ENCODE measurements at places on chromosomes 7 and 10.

GRCh38 chr7:95002775-95003174 is 95.4 kb downstream of the PPP1R9A start:
- no peak for DNase-seq

DNA sequence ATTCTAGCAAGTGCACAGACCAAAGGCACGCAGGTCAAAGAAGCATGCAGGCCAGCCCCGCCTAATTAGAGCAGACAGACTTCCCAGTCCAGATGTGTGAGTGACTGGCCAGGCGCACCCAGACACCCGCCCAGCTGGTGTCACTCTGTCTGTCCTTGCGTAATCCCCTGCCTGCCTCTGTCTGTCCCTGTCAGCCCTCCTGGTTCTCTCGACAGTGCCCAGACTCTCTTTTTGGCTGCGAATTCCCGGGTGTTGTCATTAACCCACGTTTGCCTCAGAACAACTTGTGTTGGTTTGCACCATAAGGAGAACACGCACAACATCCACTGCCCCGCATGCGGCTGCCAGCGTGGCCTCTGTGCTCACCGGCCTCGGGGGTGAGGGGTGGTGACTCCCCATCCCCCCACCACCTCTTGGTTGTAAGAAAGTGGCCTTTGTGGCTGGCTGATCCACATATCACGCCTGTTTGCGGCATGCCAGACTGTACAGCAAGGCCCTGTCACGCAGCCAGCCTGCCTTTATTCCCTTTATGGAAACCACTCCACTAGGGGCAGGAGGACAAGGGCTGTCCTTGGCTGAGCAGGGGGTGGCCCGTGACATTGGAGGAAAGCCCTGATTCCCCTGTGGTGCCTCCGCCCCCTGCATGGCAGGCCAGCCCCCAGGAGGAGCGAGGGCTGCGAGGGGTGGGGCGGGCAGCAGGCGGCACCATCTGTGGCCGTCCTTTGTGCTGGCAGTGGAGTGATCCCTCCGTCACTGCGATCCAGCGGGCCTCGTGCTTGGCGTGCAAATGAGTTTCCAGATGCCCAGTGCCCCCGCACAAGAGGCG is 72.8 kb upstream of the PPIF start:
- DNase-seq: peak; percentile 71

- DNase-seq: peak; percentile 16
Measured at GRCh38 chr10:102975483-102976379, 57.6 kb downstream of the CNNM2 start.

- DNase-seq: no peak
Measured at GRCh38 chr10:75466886-75467285, 35.5 kb downstream of the LRMDA start.

DNA sequence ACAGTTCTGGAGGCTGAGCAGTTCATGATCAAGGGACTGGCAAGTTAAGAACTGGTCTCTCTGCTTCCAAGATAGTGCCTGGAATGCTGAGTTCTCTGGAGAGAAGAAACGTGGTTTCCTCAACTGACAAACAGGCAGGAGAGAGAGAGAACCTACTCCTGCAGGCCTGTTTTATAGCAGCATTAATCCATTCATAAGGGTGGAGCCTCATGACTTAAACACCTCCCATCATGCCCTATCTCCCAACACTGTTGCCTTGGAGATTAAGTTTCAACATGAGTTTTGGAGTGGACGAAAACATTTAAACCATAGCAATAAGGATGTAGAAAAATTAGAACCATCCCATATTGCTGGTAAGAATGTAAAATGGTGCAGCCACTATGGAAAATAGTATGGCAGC is 32.3 kb upstream of the IMMP2L start:
- DNase-seq: no peak

GRCh38 chr7:102122026-102122425 is 164.6 kb upstream of the SH2B2 start:
- peak; percentile 47 for DNase-seq

GRCh38 chr10:102626026-102626685 is 18.1 kb upstream of the TRIM8 start:
- DNase-seq: no peak

- DNase-seq: no peak
Measured at GRCh38 chr7:132572526-132572925, 3.7 kb downstream of the PLXNA4 start.

- DNase-seq: no peak
Measured at GRCh38 chr7:1897076-1897860, 227.2 kb downstream of the ELFN1 start.

DNA sequence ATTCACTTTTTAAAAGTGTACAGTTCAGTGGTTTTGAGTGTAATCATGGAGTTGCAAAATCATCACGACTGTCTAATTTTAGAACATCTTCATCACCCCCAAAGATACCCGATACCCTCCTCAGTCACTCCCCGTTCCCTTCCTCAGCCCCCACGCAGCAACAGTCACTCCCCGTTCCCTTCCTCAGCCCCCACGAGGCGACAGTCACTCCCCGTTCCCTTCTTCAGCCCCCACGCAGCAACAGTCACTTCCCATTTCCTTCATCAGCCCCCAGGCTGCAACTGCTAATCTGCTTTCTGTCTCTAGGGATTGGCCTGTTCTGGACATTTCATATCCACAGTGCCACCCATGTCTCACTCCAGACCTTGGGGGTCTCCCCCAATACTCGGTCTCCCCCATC is 161.6 kb upstream of the PPP2R2D start:
- no peak for DNase-seq

GRCh38 chr7:38229884-38230642 is 43.4 kb downstream of the TARP start:
- DNase-seq: no peak

GRCh38 chr10:46305079-46305818 is 18.5 kb downstream of the ANTXRL start:
- no peak for DNase-seq

DNA sequence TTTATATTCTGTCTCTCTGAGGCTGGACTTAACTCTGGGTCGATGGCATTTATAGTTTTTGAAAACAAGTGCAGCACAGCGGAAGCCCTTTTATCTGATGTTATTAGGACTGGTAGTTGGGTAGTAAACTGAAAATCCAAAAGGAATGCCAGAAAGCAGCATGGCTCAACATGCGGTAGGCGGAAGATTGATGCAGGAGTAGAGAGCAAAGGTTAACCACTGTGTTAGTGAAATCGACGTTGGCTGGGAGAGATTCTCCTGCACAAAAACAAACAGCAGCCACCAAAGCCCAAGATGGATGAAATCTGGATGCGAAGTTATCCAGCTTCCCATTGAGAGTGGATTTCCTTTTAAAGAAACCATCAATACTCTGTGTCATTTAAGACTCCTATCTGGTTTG is 54.5 kb upstream of the EMX2 start:
- DNase-seq: no peak

GRCh38 chr10:129171812-129172211 is 295.2 kb upstream of the MGMT start:
- no peak for DNase-seq

- DNase-seq: peak; percentile 32
Measured at GRCh38 chr10:108789919-108790318, 1133.4 kb downstream of the XPNPEP1 start.

GRCh38 chr10:62893036-62893435 is 76.9 kb upstream of the EGR2 start:
- DNase-seq: no peak

- DNase-seq: no peak
Measured at GRCh38 chr7:79337717-79338116, 115.8 kb downstream of the MAGI2 start.

- no peak for DNase-seq
Measured at GRCh38 chr7:129698516-129699418, 87.2 kb downstream of the NRF1 start.

DNA sequence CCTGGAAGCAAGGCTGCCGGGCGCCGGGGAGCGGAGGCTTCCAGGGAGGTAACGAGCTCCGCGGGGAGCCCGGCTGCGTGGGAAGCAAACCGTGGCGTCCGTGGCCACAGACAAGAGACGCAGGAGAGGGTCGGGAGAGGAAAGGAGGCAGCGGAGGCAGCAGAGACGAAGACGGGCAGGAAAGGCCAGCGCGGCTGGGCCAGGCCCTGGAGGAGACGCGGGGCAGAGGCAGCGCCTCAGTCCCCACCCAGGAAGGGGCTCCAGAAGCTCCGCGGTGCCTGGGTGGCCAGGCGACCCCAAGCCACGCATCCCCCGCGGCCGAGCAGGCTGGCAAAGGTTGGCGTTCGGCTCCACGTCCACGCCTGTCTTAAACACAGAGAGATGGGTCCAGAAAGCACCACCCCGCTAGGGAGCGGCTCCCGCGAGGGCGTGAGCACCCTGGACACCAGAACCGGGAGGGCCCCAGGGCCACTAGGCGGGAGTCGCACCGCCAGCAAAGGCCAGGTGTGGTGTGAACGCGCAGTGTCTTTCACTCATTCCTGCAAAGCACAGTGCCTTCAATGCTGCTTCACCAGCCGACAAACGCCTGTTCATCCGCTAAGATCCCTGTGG is 97.3 kb downstream of the PTPRN2 start:
- no peak for DNase-seq

DNA sequence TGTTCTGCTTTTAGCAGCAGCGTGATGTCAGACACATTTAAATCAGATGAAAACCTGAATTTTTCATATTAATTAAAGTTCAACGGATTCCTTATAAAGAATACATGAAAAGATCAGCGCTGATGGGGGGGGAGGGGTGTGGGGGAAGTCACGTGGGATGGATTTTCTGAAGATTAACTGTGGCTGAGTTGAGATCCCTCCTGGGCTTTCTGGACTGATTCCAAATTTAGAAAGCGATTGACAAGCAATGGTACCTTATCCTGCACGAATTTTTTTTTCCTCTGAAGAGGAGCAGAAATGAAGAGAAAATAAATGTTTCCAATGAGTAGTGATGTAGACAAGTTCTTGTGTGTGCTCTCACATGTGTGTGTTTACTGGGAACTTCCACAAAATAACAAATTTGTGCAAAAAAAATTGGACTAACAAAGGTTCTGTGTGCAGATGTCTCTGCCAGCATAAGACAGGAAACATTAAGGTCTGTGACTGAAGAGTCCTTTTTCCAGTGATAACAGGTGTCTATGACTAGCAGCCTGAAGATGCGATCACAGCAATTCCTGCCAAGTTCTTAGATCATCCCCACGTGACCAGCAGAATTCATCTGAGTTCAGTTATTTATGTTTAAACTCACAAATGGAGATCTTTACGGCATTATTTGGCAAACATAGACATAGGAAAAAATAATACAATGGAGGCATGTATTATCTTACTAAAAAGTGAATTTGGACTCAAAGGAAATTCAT is 585.2 kb upstream of the CELF2 start:
- DNase-seq: no peak

DNA sequence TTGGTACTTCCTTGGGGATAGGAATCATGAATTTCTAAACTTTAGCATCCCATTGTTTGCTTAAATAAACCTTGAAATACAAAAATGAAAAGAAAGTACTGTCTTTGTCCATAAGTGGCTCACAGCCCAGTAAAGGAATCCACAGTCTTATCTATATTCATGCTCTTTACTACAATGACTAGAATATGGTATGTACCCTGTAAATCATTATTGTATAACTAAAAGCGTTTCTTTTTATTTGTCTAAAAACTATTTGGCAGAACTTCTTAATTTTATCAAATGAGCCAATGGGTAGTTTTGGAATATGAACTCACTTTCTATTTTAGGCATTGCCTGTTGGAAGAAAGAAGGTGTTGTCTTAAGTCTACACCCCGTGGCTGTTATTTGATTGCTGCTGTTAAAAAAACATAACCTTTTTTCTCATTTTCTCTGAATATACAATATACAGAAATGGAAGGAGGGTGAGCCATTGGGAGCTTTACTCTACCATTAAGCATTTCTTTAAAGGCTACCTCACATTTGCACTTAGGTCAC is 12.4 kb upstream of the STRIP2 start:
- DNase-seq: no peak

GRCh38 chr7:70034999-70035398 is 436.7 kb downstream of the AUTS2 start:
- DNase-seq: no peak

GRCh38 chr7:126774077-126774476 is 478.7 kb downstream of the GRM8 start:
- no peak for DNase-seq

DNA sequence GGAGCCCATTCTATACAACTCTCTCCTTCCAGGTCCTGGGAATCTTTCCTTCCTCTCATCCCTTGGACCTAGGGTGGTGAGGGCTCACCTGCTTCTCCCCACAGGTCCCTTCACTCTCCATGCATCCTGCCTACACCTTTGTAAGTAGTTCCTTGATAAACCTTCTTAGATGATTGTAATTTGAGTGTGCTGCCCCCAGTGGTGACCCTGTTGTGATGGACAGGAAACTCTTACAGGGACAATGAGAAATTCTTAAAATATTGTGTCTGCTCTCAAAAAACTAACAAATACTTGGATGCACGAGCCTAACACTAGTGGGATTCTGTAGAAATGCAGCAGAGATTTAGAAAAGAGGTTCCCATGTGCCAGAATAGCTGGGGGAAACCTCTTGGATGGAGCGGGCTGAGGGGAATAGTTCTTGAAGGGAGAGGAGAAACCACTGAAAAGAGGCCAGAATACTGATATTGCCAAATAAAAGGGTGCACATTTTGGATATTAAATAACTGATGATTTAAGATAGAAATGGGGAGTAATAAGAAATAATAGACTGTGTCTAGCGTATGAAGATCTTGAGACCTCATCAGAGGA is 6.7 kb upstream of the PAXIP1 start:
- DNase-seq: no peak

GRCh38 chr7:121272676-121273075 is 56.1 kb upstream of the WNT16 start:
- DNase-seq: no peak

DNA sequence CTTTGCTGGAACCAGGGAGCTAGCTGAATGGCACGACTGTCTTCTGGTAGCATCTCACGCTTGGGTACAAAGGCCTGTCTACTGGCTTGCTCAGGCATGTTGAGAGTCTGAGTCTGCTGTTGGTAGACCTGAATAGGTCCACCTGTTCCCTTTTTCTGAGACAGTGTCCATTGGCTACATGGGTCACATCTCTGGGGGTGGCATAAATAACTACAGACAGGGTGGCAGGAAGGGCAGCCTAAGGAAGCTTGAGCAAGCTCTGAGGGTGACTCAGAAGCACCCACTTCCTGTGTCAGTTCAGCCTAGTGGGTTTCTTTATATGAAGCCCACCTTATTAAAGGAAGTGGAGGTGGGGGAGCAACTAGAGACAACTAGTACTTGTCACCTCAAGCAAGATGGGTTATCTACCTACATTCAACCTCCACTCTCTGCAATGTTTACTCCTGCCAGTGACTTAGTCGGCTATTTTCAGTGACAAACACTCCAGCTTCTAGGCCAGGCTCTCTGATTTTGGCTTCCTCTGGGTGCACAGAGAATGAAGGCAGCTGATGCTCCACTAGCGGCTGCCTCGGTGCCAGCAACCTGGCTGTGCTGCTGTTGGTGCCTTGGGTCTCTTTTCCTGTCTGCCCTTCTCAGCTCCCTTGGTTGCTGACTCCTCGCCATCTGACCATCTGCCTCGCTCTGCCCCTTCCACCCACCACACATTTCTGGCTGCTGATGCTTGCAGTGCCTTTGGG is 5.7 kb upstream of the ZYX start:
- DNase-seq: no peak

Measured in AG08396 (cell line).